ENCODE measurements at places on chromosomes 6 and 20. TPM values are rescaled to one million over a fixed set of nuclear protein-coding genes. Genes with fewer than 3 reads are reported as not detected.

CCDC28A gene
- 22.2 TPM for total RNA-seq

TBXT gene
- not detected for total RNA-seq

DOK5 gene
- not detected for total RNA-seq

SNAP25 gene
- total RNA-seq = not detected

ZNF391 gene
- total RNA-seq = 0.83 TPM

CRIP3 gene
- total RNA-seq = 3.6 TPM

MYH7B gene
- total RNA-seq = 0.18 TPM

CLPSL1 gene
- total RNA-seq = not detected

RIN2 gene
- 2.7 TPM for total RNA-seq

LGSN gene
- not detected for total RNA-seq

NMBR gene
- total RNA-seq = not detected

PCED1A gene
- total RNA-seq = 71.1 TPM

CGA gene
- not detected for total RNA-seq

FAM83B gene
- not detected for total RNA-seq

EPPIN gene
- total RNA-seq = not detected
